Fibroblast of lung (primary cell): ENCODE measurements at places on chromosomes 5 and 9. TPM values are rescaled to one million over a fixed set of nuclear protein-coding genes. Genes with fewer than 3 reads are reported as not detected.

Gene DMRTA1
- 0.26 and 0.83 TPM in 2 replicates for total RNA-seq

Gene POU5F2
- 0.51 and 0.66 TPM in 2 replicates for total RNA-seq

Gene FYB1
- under 0.01 TPM in 1 of 2 replicates, not detected in the other for total RNA-seq

Gene CCDC187
- total RNA-seq: not detected in 2 replicates

Gene PRLR
- 0.33 TPM in 1 of 2 replicates, not detected in the other for total RNA-seq

Gene ARSK
- 10.0 and 19.3 TPM in 2 replicates for total RNA-seq

Gene GGTA1
- total RNA-seq: under 0.01 TPM in 1 of 2 replicates, not detected in the other

Gene GLDC
- 0.51 and 0.83 TPM in 2 replicates for total RNA-seq

Gene MARCOL
- total RNA-seq: not detected in 2 replicates

Gene CMBL
- 14.4 and 20.8 TPM in 2 replicates for total RNA-seq

Gene FAM151B
- 3.9 and 4.8 TPM in 2 replicates for total RNA-seq

Gene ZNF608
- 18.0 and 25.3 TPM in 2 replicates for total RNA-seq

Gene FSD1L
- total RNA-seq: 3.6 and 6.1 TPM in 2 replicates

Gene UGT3A1
- not detected in 2 replicates for total RNA-seq

Gene PCDHA1
- under 0.01 TPM in 2 replicates for total RNA-seq

Gene RECK
- 43.1 and 98.4 TPM in 2 replicates for total RNA-seq

Gene ANKRD20A1
- total RNA-seq: under 0.01 TPM in 1 of 2 replicates, not detected in the other

Gene PDE6A
- under 0.01 TPM in 2 replicates for total RNA-seq

Gene SCGB3A1
- total RNA-seq: not detected in 2 replicates

Gene ATG10
- total RNA-seq: 8.7 and 8.8 TPM in 2 replicates

Gene BARX1
- total RNA-seq: not detected in 2 replicates

Gene KIF4B
- total RNA-seq: under 0.01 TPM in 2 replicates

Gene PHYHD1
- total RNA-seq: 12.3 and 20.0 TPM in 2 replicates

Gene ITK
- 0.17 TPM in 1 of 2 replicates, not detected in the other for total RNA-seq

Gene SLCO6A1
- total RNA-seq: not detected in 2 replicates

Gene APBA1
- 5.4 and 8.8 TPM in 2 replicates for total RNA-seq

Gene SPAG8
- 1.0 and 1.3 TPM in 2 replicates for total RNA-seq

Gene RGP1
- total RNA-seq: 10.5 and 14.9 TPM in 2 replicates

Gene HMMR
- 1.3 and 19.7 TPM in 2 replicates for total RNA-seq

Gene MEGF10
- total RNA-seq: under 0.01 TPM in 2 replicates

Gene AIF1L
- 0.51 and 3.3 TPM in 2 replicates for total RNA-seq

Gene CCL27
- total RNA-seq: 0.26 TPM in 1 of 2 replicates, not detected in the other

Gene LSM11
- total RNA-seq: 2.1 and 3.1 TPM in 2 replicates

Gene RMI1
- 3.6 and 5.0 TPM in 2 replicates for total RNA-seq

Gene PCDHA13
- total RNA-seq: under 0.01 and 0.33 TPM in 2 replicates

Gene PCDHA8
- total RNA-seq: under 0.01 and 0.33 TPM in 2 replicates

Gene SVEP1
- 76.3 and 96.9 TPM in 2 replicates for total RNA-seq

Gene PCYOX1L
- total RNA-seq: 4.9 and 7.6 TPM in 2 replicates

Gene ARL14EPL
- not detected in 2 replicates for total RNA-seq

Gene FRRS1L
- 0.17 and 0.26 TPM in 2 replicates for total RNA-seq

Gene KIF27
- total RNA-seq: 4.8 and 6.2 TPM in 2 replicates

Gene LCN15
- not detected in 2 replicates for total RNA-seq

Gene STXBP1
- 19.8 and 36.0 TPM in 2 replicates for total RNA-seq

Gene CD180
- not detected in 2 replicates for total RNA-seq

Gene TXNDC8
- total RNA-seq: not detected in 2 replicates

Gene OR5C1
- total RNA-seq: not detected in 2 replicates

Gene GRAMD2B
- 12.1 and 21.3 TPM in 2 replicates for total RNA-seq

Gene DNM1
- 11.8 and 30.4 TPM in 2 replicates for total RNA-seq

Gene FOXI1
- not detected in 2 replicates for total RNA-seq

Gene FBN2
- total RNA-seq: 9.0 and 80.1 TPM in 2 replicates
